ENCODE measurements at places on chromosomes 5 and 9.

DNA sequence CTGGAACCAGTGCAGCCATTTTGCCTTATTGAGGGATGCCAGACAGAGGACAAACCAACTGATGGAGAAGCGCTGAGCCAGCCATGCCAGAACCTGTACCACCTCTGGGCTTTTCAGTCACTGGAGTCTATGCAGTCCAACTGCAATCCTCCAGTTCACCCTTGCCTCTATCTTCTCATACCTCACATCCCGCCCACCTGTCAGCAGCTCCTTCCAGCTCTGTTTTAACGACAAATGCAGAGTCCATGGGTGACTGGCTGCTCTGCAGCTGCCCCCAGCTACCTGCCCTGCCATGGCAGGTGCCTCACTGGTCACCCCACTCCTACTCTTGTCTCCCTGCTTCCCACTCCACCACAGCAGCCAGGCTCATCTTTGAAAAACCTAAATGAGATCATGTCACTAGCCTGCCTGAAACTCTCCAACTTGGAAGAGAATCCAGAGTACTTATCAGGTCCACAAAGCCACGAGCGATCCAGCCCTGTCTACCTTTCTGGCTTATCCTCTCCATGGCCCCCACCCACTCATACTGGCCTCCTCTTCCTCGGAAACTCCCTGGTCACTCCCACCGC, 14.0 kb upstream of the ACSL6 start:
- no peak for DNase-seq

GRCh38 chr5:154288145-154288544, 97.6 kb downstream of the GALNT10 start:
- no peak for DNase-seq

DNA sequence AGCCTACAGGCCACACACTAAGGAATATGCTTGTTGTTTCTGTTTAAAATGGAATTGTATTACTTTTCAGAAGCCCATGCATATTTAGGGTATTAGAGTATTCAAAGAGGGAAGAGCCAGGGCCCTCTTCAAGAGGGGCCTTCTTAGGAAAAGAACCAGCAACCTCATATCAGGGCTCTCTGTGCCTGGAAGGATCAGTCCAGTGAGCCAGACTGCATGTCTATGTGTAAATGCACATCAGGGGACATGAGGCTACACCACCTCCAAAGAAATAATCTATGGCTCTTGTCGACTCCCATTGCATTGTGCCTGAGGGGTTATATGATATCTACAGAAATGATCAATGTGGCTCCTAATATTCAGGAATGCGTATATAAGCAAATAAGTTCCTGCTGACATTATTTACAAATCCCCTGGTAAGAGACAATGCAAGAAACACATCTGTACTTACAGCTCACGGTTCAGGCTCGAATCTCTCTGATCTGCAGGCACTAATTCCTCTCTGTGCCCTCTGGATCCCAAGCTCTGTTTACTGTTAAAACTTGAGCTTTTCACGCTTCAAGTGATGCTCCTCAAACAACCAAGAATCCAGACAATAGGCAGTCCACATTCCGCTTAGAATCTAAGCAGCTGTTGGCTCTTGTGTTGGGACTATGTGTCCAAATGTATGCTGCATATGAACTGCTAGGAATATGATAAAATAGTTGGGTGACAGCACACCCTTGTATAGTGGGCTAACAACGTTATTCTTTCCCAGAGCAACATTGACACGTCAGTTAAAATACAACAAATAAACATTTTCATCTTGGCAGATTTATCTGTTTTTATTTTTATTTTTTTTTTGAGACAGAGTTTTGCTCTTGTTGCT, 150.2 kb upstream of the KLF9 start:
- DNase-seq, result no peak

DNA sequence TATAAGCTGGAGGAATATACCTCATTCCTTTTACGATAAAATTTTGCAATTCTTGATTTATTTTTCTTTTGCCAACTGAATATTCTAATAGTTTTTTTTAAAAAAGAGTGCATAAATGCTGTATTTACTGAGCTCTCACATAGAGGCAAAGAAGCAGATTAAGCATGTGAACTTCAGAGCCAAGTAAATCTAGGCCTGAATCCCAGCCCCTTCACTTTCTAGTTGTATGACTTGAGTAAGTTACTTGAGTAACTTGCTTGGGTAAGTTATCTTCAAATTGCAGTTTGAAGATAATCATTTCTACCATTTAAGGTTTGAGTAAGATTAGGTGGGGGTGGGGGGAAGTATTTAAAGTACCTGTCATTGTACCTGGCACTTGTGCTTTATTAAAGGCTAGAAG, 21.8 kb downstream of the LURAP1L start:
- no peak for DNase-seq

DNA sequence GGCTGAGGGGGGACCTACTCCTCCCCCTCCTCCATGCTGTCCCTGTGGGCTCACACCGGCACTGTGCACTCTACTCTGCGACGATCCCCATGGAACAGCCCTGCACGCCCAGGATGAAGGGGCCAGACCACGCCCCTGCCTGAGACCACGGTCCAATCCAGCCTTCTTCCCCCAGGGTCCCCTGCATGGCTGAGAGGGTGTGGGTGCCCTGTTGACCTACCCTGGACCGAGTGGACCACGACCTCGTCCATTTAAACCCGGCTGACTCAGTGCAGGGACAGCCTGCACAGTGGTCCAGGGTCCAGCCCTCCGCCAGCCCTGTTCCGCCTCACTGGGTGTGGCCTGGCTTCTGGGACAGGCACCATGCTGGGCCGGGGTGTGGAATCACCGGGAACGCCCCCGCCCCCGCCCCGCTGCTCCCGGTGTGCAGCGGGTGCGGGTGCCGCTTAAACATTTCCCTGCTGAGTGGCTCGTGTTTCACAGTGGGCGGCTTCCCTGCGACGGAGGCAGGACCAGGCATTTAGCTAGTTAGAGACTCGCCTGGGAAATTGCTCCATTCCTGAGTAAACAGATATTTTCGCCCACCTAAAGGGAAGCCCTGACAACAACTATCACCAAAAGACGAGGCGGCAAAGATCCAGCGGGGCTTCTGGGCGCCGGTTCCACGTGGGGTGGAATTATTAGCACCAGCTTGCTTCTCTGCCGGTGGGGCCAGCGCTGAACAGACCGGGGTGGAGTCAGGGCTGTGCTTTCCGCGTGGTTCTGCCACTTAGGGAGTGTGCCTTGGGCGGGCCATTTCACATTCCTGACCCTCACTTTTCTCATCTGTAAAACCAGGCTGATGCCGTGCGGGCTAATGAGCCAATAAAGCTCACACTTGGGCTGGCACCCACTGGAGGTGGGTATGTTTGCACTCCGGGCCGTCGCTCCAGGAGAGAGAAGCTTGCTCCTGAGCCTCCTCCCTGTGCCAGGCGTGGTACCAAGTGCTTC, 22.6 kb downstream of the DBH start:
- DNase-seq, result peak; percentile 82

DNA sequence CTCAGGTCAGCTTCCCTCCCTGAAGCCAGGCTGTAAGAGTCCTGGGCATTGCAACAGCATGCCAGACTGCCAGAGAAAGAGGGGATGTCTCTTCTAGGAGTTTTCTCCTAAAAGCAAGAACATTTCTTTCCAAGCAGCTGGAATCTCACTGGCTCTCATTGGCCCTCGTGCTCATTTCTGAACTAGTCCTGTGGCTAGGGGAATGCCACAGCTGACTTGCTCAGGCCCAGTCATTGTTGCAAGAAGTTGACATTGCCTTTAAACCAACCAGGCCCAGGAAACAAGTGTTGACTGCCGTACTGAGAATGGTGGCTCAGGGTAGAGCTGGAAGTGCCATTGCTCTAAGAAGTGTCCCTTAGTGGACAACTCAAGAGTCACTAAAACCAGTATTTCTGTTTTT, 15.0 kb upstream of the CEP120 start:
- DNase-seq, result no peak

DNA sequence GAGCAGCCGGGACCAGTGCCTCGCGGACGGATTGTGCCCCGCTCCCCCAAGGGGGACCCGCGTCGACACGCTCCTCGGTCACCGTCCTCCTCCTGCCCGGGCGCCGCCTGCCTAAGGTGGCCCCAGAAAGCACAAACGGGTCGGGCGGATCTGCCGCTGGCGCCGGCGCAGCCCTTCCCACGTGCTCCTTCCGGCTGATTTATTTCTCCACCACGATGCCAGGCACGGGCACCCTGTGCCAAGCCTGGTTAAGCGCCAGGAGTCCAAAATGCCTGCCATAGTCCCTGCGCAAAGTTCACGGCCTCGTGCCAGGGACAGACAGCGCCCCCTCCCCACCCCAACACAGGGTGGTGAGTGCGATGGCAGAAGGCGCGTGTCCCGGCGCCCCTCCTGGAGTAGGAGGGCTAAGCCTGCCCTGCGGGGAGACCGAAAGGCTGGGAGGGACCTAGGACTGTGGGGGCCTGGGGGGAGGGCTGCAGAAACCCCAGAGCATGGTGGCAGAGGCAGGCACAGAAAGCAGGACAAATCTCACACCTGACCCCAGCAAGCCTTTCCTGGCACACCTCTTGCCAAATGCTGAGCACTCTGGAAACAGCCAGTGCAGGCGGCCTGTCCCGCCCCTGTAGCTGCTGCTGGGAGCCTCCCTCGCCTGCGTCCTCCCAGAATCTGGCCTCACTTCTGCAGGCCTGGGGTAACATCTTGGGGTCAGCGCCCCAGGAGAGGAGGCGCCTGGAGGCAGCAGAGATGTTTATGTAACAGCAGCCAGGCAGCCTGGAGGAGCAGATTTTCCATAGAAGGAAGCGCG, 1.1 kb upstream of the NOTCH1 start:
- DNase-seq, result peak; percentile 72

- DNase-seq, result no peak
Measured at GRCh38 chr9:19378647-19379046, 1.4 kb downstream of the RPS6 start.

DNA sequence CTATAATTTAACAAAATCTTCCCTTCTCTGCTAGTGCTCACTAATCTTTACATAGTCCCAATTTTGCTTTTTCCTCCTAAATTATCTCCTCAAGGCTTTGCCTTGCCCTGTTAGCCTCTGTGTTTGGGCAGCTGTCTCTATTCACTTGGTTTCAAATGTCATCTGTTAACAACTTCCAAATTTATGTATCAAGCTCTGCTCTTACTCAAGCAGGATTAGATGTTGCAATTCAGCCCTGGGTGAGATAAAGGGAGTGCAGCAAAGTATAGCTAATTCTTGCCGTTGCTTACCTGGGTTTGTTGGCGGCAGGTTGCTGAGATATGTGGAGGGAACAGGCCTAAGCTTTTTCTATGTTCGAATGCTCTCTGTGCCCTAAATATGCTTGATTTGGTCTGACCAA, 483.8 kb downstream of the DMAC1 start:
- no peak for DNase-seq

- peak; percentile 55 for DNase-seq
Measured at GRCh38 chr5:57468481-57469163, 14.0 kb downstream of the ACTBL2 start.

GRCh38 chr5:76590027-76590426, 33.2 kb downstream of the F2RL2 start:
- DNase-seq, result no peak

- no peak for DNase-seq
Measured at GRCh38 chr5:17412760-17413671, 85.0 kb upstream of the TAF11L2 start.

DNA sequence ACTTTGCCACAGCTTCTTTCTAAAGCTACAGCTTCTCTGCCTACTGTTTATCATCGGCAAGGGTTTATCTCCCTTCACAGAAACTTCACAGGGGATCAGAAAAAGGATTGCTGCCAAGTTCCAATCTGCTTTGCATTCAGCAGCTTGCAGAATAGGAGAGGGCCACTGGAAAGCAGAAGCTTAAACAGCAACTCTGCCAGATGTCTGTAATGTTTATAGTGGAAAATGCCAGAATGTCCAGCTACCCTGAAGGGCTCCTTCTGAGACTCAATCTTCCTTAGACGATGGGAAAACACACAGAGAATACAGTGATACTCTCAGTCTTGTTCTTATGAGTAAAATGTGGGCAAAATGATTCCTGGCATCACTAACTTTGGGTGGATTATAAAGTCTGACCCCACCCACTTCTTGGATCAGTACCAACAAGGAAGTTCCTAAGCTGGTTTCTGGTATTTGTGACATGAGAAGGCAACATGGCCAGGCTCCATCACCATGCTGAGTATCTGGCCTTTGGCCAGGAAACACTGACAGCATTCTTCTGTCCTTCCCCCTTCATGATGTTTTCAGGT, 19.0 kb downstream of the STOM start:
- peak; percentile 52 for DNase-seq

All from RWPE1 (cell line).